Urinary bladder (tissue), 4 donors: ENCODE measurements at places on chromosomes 3 and 15. TPM values are rescaled to one million over a fixed set of nuclear protein-coding genes. Genes with fewer than 3 reads are reported as not detected.
A peak's percentile ranks its signal among the peaks of the same experiment; 100 is the strongest.

ECE2 gene
- polyA plus RNA-seq = 0.49 TPM

- no peak for DNase-seq
These were observed 16.9 kb upstream of the CFAP161 start for GRCh38 chr15:81117136-81117535.

- DNase-seq = no peak
These were observed 140.2 kb downstream of the LPP start for GRCh38 chr3:188294113-188294512.

SPTSSB gene
- polyA plus RNA-seq = 11.1 TPM

DNA sequence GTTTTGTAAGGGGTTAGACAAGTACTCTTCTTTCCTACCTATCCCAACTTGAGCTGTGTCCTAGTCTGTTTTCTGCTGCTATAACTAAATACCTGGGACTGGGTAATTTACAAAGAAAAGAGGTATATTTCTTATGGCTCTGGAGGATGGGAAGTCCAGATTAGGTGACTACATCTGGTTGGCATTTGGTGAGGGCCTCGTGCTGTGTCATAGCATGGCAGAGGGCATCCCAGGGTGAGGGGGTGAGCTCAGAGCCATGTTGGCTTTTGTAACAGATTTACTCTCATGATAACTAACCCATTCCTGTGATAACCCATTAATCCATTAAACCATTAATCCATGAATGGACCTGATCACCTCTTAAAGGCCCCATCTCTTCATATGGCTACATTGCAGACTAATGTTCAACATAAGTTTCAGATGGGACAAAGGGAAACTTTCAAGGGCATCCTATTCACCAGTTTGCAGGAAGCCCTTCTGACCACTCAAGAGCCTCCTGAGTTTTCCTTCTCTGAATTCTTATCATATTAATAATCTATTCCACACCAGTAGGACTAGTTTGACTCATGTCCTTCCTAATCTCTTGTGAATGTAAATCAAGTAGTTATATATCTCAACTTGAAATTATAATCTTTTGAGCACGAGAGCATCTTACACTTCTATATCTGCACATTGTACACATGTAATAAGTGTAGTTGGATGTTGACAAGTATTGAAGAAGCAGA lies 185.7 kb upstream of the ZPLD1 start:
- DNase-seq = no peak

TP63 gene
- 7.3 TPM for polyA plus RNA-seq

DNA sequence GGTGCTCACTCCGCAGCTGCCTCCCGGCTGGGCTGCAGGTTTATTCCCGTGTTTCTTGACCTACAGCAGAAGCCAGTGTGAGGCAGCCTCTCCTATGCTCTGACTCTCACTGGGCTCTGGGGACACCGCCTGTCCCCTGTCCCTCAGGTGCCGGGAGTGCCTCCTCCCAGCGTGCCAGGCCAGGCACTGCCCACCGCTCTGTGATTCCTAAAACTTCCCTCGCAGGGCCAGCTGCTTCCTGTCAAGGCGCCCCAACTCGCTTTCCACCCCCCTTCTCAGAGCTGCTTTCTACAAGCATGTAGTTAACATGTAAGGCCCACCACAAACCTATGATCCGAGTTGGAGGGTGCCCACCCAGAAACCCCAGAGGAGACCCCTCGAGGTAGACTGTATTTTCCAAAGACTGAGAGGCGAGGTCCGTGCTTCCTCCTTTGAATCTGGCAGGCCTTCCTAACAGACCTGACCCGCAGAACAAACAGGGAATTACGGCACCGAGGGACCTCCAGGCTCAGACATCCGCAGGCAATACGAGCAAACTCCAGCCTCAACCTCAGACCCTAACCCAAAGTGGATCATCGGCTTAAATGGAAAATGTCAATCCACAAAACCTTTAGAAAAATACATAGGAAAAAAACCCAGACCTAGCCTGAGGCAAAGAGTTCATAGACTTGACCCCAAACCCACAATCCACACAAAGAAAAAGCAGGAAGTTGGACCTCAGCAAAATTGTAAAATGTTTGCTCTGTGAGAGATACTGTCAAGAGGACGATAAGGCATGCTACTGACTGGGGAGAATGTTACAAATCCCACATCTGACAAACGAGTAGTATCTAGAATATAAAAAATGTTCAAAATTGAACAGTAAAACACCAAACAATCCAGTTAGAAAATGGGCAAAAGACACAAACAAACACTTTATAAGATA lies 121.3 kb upstream of the IQSEC1 start:
- no peak for DNase-seq

DNA sequence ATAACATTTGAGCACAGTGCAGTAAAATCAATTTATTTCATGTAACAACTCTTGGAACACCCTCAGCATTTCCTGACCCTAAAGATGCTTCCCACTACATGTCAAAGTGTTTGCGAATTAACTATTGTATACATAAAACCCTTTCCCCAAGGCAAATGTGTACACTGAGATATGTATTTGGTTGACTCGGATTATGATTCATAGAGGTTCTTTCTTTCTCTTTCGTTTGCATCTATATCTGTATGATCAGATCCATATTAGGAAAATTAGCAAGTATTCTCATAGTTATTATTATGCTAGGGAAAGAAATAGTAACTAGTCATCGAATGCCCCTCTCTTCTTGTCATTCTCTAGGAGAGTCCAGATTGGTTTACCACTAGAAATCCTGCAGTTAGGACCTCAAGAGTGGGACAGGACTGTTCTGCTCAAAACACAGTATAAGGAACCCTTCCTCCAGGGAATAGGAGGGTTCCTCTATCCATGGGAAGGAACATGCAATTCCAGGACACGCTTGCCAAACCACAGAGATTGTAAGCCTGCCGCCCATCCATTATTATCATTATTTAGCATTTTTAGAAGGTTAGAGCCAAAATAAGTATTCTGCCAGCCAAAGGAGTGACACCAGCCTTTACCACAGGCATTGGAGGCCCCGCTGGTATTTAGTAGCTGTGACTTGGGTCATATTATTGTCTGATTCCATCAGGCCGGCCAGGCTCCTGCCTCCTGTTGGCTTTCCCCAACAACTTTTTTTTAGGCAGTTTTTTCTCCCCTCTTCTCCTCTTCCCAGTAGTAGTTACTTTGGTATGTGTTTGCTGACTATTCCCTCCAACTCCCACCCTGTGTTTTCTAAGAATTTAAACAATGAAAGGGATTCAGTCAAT lies 100.7 kb downstream of the GALK2 start:
- no peak for DNase-seq

CGNL1 gene
- polyA plus RNA-seq = 12.7 TPM

DNA sequence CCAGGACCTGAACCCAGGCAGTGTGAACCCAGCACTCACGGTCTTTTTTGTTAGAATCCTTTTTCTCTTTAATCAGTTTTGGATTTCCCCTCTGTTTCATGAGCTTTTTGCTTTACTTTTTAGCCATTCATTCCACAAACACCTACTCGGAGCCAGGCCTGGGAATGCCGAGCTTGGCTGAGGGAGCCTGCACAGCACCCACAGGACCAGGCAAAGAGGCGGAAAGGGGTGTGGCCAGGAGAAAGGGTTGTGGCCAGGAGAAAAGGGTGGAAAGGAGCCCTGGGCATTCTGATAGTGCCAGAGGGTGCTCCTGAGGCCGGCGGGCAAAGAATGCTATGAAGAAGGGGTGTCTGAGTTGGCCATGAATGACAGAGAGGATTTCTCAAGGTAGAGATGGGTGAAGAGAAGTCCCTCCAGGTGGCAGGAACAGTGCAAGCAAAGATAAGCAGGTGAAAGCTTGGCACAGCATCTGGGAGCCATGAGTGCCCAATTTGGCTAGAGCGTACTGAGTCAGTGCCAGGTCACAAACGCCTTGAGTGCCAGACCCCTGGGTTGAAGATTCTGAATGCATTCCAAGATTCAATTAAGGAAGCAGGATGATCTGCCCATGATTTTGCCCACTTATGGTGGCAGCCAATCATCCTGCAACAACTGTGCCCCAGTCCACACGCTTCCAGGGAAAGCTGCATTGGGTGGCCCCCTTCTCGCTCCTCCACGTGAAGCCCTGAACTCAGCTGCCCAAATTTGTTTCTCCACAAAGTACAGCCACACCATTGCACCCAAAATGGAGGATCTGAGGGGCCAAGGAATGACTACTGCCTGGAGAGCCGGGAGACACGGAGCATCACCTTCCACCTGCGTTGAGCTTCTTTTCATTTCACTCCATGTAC lies 157.2 kb downstream of the XXYLT1 start:
- no peak for DNase-seq

DNA sequence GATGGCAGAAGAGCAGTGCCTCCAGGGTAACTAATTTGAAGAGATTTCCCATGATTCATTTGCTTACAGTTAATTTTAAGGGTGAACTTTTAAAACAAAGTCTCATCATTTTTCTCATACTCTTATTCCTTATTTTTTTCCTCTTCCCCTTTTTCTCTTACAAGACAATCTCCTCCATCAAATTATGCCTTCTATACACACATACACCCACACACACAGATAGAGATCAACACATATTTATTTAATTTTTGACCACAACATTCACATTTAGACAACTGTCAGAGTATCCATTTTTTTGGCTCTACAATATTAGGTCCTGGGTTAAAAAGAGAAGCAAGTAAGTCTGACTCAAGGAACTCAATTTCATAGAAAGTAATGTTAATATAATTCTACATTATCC lies 37.6 kb downstream of the AAGAB start:
- DNase-seq = no peak

LMAN1L gene
- polyA plus RNA-seq = 0.33 TPM

- no peak for DNase-seq
These were observed 510 bp downstream of the ARL14 start for GRCh38 chr3:160677459-160677881.

GRCh38 chr3:134216191-134216764 lies 34.4 kb downstream of the RYK start:
- no peak for DNase-seq

- no peak for DNase-seq
These were observed 29.9 kb upstream of the ALDH1A2 start for GRCh38 chr15:58095415-58095814.

DZIP3 gene
- 8.2 TPM for polyA plus RNA-seq

DNA sequence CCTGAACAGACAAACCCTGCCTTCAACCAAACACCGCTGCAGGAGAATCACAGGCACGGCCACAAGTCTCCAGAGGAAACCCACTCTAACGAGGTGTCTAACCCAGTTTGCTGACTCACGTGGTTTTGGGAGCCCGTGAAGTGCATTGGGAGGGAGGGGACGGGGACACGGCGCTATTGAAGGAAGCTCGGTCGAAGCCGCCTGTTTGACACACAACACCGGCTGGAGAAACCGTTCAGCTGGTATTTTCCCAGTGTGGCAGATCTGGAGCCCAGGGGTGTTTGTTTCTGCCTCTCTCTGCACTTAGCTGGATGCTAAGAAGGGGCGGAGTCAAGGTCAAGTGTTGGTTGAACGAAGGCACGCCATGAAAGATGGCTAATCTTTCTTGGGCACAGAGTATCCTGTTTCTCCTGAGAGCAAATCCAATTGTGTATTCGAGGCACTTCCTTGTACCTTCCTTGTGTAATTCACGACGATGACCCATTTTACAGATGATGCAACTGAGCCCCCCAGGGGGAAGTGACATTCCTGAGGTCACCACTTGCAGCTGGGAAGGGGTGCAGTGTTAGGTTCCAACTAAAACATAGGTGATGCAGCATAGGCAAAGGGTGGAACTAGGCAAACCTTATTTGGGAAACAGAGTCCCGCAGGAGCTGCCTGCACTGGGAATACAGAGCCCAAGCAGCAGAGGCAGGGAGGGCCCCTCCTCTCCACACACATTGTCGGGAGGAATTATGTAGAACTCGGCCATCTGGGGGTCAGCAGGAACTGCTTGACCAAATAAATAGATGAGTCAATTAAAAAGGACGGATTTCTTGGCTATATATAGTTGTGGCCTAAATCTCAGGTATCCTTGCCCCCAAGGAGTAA lies 22.5 kb downstream of the SLC6A6 start:
- DNase-seq = no peak

DNA sequence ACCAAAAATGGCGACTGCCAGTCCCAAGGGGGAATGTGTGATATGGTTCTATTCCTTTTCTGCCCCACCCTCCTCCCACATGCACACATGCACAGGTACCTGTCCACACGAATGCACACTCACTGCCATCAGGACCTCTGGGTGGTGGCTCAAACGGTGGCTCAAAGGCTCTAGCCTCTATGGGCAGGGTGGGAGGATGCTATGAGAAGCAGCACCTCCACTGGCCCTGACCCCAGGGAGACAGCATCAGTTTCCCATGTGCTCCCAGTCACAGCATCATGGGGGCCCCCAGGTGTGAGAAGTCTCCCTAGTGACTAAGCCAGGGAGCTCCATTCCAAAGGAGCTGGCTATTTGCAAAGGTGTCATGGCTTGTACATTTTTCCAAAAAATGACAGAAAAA lies 15.9 kb downstream of the SEMA3G start:
- DNase-seq = no peak

SLC9A9 gene
- 28.7 TPM for polyA plus RNA-seq

DNA sequence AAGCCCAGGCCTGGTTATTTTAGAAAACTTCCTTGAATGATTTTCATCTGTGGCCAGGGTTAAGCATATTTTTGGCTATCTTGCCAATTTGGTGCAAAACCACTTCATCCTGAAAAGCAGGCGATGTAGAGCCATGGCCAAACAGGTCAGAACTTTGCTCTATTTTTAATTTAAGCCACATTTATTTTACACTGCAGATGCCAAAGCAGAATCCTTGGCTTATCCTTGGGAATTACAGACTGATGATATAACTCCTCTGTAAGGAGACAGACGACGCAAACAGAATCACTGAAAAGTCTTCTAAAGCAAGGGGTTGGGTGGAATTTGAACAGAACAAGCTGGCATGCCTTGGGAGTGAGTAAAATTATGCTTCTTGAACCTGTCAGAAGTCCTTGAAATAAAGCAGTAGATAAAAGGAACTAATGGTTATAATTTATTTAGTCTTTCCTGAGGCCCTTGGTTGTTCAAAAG lies 121.9 kb downstream of the CHST2 start:
- DNase-seq = peak; percentile 36

LZTFL1 gene
- polyA plus RNA-seq = 13.8 TPM

GRCh38 chr3:127458696-127459604 lies 131.6 kb downstream of the TPRA1 start:
- DNase-seq = peak; percentile 45

DNA sequence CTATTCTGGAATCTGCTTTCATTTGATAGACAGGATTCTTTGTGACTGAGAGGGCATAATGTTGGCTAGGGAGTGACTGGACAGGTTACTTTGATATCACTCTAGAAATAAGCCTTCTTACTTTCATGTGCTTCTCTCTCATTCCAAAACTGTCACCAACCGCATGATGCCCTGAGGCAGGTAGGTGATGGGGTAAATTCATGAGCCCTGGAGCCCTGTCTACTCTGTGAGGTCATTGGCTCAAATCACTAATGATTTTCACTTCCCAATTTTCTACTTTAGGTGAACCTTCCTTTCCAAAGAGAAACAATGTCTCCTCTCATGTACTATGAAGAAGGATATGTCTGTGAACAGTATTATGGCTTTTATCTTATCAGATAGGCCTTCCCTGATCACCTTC lies 596.7 kb downstream of the TUSC7 start:
- DNase-seq = no peak

REC114 gene
- not detected for polyA plus RNA-seq
